ENCODE measurements at places on chromosomes 2 and 18.

DNA sequence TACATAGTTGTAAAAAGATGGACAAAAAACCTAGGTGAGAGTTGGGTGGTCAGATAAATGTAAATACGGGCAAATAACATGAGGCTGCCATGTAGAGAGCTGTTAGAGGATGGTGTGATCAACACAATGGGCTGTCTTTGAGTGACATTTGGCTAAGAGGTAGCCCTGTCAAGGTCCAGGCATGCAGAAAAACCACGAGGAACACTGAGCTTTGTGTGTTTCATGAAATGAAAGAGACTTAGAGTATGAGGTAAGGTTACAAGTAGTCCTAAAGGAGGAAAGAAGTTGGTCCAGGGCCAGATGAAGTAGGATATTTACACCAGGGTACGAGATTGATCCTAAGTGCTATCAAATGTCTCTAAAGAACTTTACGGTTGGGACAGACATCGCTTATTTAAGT lies 160.9 kb downstream of the RDH14 start:
- DNase-seq: no peak

- DNase-seq: no peak
These were observed 334.8 kb downstream of the DYSF start for GRCh38 chr2:71788186-71788525.

- no peak for DNase-seq
These were observed 89.7 kb downstream of the CRIM1 start for GRCh38 chr2:36445185-36445866.

GRCh38 chr2:144382849-144383248 lies 137.1 kb downstream of the ZEB2 start:
- no peak for DNase-seq
